ENCODE measurements at places on chromosomes 16 and 17. TPM values are rescaled to one million over a fixed set of nuclear protein-coding genes. Genes with fewer than 3 reads are reported as not detected.

ATMIN gene
- 41.4 TPM for total RNA-seq

TBC1D3K gene
- not detected for total RNA-seq

ZG16 gene
- not detected for total RNA-seq

ZACN gene
- not detected for total RNA-seq

TEX14 gene
- under 0.01 TPM for total RNA-seq

WIPF2 gene
- 7.1 TPM for total RNA-seq

MRM1 gene
- 6.5 TPM for total RNA-seq

KRT39 gene
- 0.28 TPM for total RNA-seq

PRKCB gene
- not detected for total RNA-seq

KRT12 gene
- not detected for total RNA-seq

IL32 gene
- 7.1 TPM for total RNA-seq

HSF5 gene
- total RNA-seq: not detected

SLC5A11 gene
- total RNA-seq: not detected

KRTAP9-4 gene
- total RNA-seq: not detected

SULT1A4 gene
- total RNA-seq: 1.7 TPM

SDR42E1 gene
- total RNA-seq: under 0.01 TPM

C17orf50 gene
- total RNA-seq: not detected

DOK4 gene
- total RNA-seq: 47.7 TPM

PRRT2 gene
- 0.58 TPM for total RNA-seq

Data from regular cardiac myocyte (primary cell).